ENCODE measurements at places on chromosomes 12 and 14. TPM values are rescaled to one million over a fixed set of nuclear protein-coding genes. Genes with fewer than 3 reads are reported as not detected.

The COX6A1 gene
- 352 TPM for total RNA-seq

The FAM181A gene
- not detected for total RNA-seq

The RND1 gene
- total RNA-seq, result 0.26 TPM

The ARHGEF25 gene
- total RNA-seq, result 31.5 TPM

The ART4 gene
- 6.1 TPM for total RNA-seq

The PDZRN4 gene
- 0.07 TPM for total RNA-seq

The HOXC12 gene
- total RNA-seq, result not detected

The TRPV4 gene
- total RNA-seq, result 1.4 TPM

The GDF3 gene
- not detected for total RNA-seq

The ZFC3H1 gene
- total RNA-seq, result 35.9 TPM

The TCL1B gene
- not detected for total RNA-seq

The BCL11B gene
- under 0.01 TPM for total RNA-seq

The MGAT4C gene
- 0.07 TPM for total RNA-seq

The CCER1 gene
- not detected for total RNA-seq

The ITPK1 gene
- 31.7 TPM for total RNA-seq

The WASHC3 gene
- total RNA-seq, result 90.7 TPM

The ACRBP gene
- 0.26 TPM for total RNA-seq

The ACOT4 gene
- total RNA-seq, result 0.98 TPM

The CCDC88C gene
- 0.10 TPM for total RNA-seq

The SPATA7 gene
- total RNA-seq, result 13.6 TPM

The HOXC9 gene
- 0.40 TPM for total RNA-seq

The GARIN6 gene
- not detected for total RNA-seq

The GALNT9 gene
- total RNA-seq, result 0.86 TPM

The IL26 gene
- 2.0 TPM for total RNA-seq

The DBX2 gene
- not detected for total RNA-seq

The SLC7A8 gene
- total RNA-seq, result 8.0 TPM

The ZC2HC1C gene
- total RNA-seq, result 0.69 TPM

The TAS2R31 gene
- 3.7 TPM for total RNA-seq

The RPGRIP1 gene
- not detected for total RNA-seq

The SNRPF gene
- total RNA-seq, result 9.3 TPM

The KRT5 gene
- total RNA-seq, result 0.52 TPM

The CDKN1B gene
- 38.1 TPM for total RNA-seq

The KRT77 gene
- total RNA-seq, result not detected

The PZP gene
- total RNA-seq, result not detected

The RD3L gene
- not detected for total RNA-seq

The IAPP gene
- total RNA-seq, result 0.10 TPM

The LPAR5 gene
- total RNA-seq, result not detected

The ENDOU gene
- total RNA-seq, result 0.40 TPM

The EML5 gene
- total RNA-seq, result 0.13 TPM

The FGF23 gene
- not detected for total RNA-seq
